ENCODE measurements at places on chromosomes 11 and 22.

DNA sequence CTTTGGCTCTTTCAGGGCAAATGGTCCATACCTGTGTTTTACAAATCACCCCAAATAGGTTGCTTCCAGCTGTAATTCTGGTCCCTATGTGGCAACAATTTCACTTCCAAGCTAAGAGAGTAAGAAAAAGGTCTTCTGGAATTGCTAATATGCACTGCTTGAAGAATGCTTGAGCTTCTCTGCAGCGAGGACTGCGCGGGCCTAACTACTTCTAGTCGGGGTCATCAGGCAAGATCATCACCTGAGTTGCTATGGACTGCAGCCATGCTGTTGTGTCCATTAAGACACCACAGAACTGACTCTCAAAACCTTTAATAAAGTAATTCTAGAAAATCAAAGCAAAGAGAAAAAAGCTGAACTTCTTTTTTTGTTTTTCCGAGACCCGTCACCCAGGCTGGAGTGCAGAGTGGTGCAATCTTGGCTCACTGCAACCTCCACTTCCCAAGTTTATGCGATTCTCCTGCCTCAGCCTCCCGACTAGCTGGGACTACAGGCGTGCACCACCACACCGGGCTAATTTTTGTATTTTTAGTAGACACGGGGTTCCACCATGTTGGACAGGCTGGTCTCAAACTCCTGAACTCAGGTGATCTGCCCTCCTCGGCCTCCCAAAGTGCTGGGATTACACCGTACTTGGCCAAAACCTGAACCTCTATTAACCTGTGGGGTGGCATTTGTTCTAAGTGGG lies 2.2 kb downstream of the JOSD1 start:
- no peak for DNase-seq

DNA sequence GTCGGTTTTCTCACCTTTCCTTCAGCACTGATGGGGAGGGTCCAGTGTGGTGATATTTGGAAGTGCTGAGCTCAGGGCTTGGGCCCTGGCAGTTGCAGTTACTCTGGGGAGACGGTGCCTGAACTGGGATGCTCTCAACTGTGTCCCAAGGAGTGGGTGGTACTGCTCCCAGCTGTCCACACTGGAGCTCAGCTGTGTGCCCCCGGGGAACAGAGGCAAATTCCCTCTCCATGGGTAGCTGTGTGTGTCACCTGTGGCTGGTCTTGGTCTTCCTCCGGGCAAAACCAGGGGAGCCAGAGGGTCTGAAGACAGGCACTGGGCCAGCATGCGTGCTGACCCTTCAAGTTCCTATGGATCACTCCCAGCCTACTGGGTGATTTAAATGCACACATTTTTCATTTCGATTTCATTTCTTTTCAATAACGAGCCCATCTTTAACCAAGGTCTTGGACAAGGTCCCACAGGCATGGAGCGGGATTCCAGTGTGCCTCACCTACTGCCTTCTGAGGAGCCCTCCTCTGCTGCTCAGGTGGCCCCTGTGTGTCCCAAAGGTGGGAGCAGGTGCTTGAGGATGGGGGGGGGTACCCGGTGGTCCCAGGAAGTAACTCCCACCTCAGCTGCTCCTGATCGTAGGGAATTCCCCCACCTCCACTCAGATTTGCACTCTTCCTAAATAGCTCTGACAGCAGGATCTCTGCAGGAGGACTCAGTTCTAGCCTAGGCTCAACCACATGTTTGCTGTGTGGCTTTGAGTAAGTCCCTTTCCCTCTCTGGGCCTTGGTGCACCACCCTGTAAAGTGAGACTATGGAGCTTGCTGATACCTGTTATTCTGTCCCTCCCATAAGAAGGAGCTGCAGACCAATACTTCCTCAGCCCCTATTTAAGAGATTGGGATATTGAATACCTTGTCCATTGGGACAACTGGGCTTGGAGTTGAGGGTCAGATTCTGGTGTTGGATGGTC lies 16.8 kb downstream of the PRDM11 start:
- DNase-seq = no peak

GRCh38 chr22:38467438-38467903 lies 425 bp upstream of the KDELR3 start:
- no peak for DNase-seq

GRCh38 chr11:20459865-20460264 lies 72.3 kb downstream of the PRMT3 start:
- no peak for DNase-seq

DNA sequence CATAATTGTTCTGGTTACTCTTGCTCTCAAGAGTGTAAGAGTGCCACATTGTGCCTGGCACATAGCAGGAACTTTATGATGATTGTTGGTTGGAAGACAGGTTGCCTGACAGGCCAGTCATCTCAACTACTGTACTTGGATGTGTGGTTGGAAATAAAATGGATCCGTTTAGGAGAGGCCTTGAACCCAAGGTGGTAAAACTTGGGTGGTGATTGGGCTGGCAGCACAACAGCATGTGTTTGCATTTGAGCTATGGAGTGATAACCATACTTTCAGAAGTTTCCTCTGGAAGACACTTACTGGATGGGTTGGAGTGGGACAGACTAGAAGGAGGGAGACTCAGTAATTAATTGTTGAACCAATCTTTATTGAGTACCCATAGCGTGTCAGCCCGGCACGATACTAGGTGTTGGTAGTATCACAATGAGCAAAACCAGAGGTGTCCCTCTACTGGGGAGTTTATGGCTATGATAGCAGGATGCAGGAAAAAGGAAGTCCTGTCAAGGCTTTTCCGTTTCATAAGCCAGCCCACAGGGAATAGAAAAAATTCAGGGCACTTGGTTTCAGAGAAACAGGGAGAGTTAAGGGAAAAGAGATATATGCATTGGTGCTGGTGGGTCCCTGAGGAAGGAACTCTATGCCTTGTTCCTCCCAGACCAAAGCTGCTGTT lies 3.1 kb upstream of the TMEM109 start:
- no peak for DNase-seq

GRCh38 chr11:6627762-6628241 lies 8.6 kb upstream of the TPP1 start:
- no peak for DNase-seq

DNA sequence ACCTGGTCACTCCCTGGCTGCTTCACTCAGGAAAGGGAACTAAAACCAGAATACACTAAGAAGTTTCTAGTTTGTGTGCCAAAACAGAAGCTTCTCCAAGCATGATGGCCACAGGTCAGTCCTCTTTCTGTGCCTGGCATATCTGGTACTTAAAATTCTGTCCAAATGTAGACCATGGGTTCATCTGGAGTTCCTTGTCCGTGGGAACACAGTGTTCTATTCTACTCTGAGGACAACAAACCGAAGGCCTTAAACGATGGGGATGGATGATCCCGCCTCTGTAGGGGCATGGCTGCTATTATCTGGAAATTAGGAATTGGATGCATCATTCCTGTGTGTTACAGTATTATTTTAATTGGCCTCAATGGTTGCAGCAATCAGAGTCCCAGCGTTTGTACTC lies 6.1 kb upstream of the DLAT start:
- DNase-seq = no peak

DNA sequence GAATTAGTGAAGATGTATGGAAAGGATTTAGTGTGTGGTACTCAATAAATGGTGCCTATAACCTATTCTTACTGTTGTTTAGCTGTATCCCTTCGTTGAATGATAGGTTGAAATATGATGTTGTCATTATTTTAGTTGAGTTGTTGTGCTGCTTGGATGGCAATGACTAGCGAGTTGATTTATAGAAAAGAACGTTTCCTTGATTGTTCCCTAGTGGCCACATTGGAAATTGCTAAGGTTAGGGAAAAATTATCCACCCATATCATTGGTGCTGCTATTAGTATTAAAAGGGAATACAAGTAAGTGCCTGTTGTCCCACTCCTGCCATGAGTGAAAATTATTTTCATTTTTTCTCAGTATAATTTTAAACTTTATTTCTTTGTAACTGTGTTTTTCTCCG lies 14.5 kb downstream of the EMSY start:
- DNase-seq = no peak

GRCh38 chr11:5846701-5847100 lies 5.0 kb upstream of the OR52E6 start:
- DNase-seq = no peak

GRCh38 chr11:100188137-100188783 lies 498.8 kb upstream of the ARHGAP42 start:
- DNase-seq = no peak

DNA sequence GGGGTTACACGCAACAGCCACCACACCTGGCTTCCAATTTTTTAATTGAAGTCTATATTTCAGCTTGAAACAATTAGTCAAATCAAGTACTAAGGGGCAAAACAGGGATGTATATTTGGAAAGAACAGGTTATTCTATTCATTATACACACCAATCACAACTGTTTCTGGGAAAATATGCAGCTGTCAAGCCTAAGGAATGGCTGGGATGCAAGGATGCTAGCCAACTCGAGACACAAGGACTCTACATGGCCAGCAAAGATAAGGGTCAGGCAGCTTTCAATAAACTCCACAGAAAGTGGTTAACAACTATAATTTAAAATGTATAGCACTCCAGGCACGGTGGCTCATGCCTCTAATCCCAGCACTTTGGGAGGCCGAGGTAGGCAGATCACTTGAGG lies 126.8 kb upstream of the APOA1 start:
- DNase-seq = no peak

GRCh38 chr11:15775015-15775541 lies 581.3 kb downstream of the SOX6 start:
- no peak for DNase-seq

GRCh38 chr11:69908511-69909220 lies 89.5 kb upstream of the FGF3 start:
- DNase-seq = no peak

DNA sequence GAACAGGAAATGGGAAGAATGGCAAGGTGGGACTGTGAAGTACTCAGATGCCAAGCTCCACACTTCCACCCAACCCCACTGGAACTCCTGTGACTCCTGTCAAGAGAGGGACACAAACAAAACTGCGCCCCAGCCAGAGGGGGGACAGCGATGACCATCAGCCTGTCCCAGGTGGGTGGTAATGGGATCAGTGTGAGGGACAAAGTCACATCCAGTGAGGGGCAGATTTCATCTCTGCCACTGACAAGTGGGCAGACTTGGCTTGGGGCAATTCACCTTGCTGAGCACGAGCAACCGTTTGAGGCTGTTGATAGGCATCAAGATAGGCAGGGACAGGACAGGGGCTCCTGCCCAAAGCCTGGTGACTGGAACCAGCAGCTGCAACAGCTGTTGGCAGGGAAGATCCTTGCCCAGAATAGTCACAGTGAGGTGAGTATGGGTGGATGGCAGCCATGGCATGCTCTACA lies 105.4 kb upstream of the PITPNB start:
- DNase-seq = no peak

DNA sequence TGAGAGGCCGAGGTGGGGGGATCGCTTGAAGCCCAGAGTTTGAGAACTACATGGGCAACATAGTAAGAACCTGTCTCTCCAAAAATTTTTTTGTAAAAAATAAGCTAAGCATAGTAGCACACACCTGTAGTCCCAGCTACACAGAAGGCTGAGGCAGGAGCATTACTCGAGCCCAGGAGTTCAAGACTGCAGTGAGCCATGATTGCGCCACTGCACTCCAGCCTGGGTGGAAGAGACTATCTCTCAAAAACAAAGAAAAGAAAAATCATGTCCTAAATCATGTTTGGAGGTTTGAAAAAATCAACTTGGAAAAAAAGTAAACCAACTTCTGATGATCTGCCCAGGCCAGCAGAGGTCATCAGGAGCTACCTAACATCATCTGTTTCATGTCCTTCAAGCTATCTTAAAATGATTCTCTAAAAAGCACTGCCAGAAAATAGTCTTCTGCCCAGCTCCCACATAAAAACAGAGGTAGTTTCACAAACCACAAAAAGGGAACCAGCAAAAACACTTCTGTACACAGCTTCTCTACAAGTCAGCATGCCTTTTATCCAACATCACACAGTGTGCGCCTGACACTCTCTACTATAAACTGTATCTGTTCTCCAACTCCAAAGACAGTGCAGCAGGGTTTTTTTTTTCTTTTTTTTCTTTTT lies 165.0 kb downstream of the SOX6 start:
- DNase-seq = no peak

GRCh38 chr22:44107340-44107739 lies 73.4 kb upstream of the PARVG start:
- DNase-seq = no peak

GRCh38 chr11:3003396-3004231 lies 11.5 kb upstream of the NAP1L4 start:
- no peak for DNase-seq

DNA sequence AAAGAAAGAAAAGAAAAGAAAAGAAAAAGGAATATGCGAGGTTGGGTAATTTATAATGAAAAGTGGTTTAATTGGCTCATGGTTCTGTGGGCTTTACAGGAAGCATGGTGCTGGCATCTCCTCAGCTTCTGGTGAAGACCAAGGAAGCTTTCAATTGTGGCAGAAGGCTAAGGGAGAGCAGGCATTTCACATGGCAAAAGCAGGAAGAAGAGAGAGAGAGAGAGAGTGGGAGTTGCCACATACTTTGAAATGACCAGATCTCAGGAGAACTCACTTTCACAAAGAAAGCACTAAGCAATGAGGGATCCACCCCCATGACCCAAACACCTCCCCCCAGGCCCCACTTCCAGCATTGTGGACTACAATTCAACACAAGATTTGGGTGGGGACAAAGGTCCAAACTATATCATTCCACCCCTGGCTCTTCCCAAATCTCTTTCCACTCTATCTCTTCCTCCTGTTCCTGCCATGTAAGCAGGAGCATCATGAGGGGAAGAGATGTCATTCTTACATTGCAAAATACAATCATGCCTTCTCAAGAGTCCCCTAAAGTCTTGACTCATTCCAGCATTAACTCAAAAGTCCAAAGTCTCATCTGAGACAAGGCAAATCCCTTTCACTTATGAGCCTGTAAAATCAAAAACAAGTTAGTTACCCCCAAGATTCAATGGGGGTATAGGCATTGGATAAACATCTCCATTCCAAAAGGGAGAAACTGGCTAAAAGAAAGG lies 38.9 kb downstream of the LINC01488 start:
- DNase-seq = no peak

GRCh38 chr22:44680058-44680457 lies 21.9 kb upstream of the PRR5 start:
- DNase-seq = no peak
